Glomerular endothelial cell (primary cell): ENCODE measurements at places on chromosomes 6 and 20.

GRCh38 chr20:51492167-51493092, 50.1 kb downstream of the NFATC2 start:
- DNase-seq, result peak; percentile 75

DNA sequence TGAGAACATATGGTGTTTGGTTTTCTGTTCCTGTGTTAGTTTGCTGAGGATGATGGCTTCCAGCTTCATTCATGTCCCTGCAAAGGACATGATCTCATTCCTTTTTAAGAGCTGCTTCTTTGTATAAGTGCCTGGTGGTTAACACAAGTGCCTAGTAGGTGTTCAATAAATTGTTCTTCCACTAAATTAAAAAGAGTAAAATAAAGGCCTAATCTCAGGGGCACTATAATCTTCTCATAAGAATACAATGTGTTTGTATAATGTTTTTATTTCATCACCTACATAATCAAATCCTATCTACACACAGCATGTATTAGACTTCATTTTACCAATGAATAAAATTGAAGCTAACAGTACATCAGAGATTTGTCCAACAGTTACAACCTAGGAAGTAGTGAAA, 252.7 kb downstream of the KHDC1L start:
- DNase-seq, result no peak

GRCh38 chr6:37033819-37034795, 28.7 kb downstream of the FGD2 start:
- DNase-seq, result no peak

GRCh38 chr6:73696966-73697655, 1.1 kb downstream of the CD109 start:
- DNase-seq, result no peak

- no peak for DNase-seq
Measured at GRCh38 chr6:64782877-64783276, 924.1 kb downstream of the EYS start.

- DNase-seq, result no peak
Measured at GRCh38 chr6:18249271-18249670, 15.1 kb downstream of the DEK start.
